Activated T-helper 2 cell treated with anti-CD3 and anti-CD28 coated beads, Interferon-gamma antibody, Interleukin-2, Interleukin-4, amounts not matched to agents 10 μg/mL and 5 μg/mL and 100 μg/mL, durations not matched to agents 14 hours and 24 hours and 36 hours (primary cell): ENCODE measurements at places on chromosomes 4 and X.

GRCh38 chr4:147736458-147736857 lies 4.6 kb downstream of the ARHGAP10 start:
- DNase-seq: no peak
- no peaks in the 10 kb centered on the region for H3K27me3 ChIP-seq
- H3K4me1 ChIP-seq: peaks cover 61% of the 10 kb centered on the region
- peaks cover 2% of the 10 kb centered on the region for H3K36me3 ChIP-seq

DNA sequence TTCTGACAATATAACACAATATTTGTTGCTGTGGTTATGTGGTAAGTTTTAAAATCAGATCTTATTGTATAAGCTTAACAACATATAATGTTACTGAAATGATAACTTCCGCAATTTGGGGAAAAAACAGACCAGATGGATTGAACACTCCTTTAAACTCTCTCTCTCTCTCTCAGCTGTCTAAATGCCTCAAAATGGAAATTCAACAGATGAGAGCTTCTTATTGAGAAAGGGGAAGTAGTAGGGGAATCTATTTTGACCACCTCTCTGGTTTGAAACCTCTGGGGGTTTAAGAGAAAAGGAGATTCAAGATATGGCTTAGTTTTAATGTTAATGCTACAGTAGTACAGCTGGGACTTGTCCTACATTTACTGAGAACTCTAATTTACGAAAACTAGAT lies 40.3 kb downstream of the DMD start:
- H3K27ac ChIP-seq: no peak overlapping the region
- H3K4me1 ChIP-seq: no peaks in the 10 kb centered on the region
- H3K36me3 ChIP-seq: no peaks in the 10 kb centered on the region
- DNase-seq: no peak
- H3K4me3 ChIP-seq: no peak overlapping the region
- no peaks in the 10 kb centered on the region for H3K27me3 ChIP-seq

DNA sequence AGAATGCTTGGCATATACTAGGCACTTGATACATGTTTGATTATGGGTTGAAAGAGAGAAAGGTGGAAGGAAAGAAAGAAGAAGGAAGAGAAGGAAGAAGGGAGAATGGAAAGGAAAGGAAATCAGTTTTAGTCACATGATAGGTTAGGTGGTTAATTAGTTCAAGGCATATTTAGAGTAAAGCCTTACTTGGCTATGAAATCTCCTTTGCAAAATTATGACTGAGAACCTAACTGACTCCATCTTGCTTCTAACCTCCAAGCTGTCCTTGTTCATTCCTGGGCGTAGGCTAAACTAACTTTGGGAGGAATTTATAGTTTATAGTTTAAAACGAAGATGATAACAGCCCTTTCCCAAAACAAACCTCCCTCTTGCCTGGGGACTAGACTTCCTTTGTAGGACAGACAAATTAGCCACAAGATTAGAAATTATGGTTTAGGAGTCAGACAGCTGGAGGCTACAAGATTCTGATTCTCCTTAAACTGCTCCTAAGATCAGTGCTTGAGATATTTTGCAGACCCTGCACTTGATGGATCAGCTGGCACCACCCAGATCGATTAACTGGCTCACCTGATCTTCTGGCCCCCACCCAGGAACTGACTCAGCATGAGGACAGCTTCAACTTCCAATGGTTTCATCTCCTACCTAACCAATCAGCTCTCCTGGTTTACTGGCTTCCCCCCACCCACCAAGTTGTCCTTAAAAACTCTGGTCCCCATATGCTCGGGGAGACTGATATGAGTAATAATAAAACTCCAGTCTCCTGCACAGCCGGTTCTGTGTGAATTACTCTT lies 55.0 kb downstream of the TXK start:
- no peak overlapping the region for H3K27ac ChIP-seq
- H3K4me1 ChIP-seq: peaks cover 9% of the 10 kb centered on the region
- DNase-seq: no peak

DNA sequence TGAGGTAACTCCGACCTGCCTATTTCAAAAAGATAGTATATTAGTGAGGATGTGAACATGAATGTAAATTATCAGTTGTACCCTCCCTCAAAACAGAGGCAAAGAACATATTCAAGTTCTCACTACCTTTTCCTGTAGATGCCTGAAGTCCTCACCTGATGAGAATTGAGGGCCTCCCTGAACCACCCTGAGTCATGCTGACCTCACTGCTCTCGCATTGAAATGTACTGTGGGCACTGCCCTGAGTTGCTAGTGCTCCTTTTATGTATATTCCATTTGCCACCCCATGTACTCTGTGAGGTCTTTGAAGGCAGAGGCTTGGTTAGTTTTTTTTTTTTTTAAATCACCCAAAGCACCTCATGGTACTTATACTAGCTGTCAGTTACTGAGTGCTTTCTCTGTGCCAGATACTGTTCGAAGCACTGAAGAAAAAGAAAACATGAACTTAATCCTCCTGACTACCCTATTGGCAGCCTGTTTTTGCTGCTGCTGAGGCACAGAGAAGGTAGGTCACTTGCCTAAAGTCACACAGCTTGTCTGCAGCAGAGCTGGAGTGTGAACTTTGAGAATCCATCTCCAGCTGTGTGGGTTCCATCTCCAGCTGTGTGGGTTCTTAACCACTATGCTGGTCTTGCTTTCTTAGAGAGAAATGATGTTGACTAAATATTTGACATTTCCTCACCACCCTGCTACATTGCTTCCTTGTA lies 253.1 kb upstream of the GPC4 start:
- H3K27me3 ChIP-seq: no peaks in the 10 kb centered on the region
- no peak overlapping the region for H3K27ac ChIP-seq
- no peak overlapping the region for H3K4me3 ChIP-seq
- H3K4me1 ChIP-seq: no peaks in the 10 kb centered on the region
- no peak for DNase-seq
- no peaks in the 10 kb centered on the region for H3K36me3 ChIP-seq

DNA sequence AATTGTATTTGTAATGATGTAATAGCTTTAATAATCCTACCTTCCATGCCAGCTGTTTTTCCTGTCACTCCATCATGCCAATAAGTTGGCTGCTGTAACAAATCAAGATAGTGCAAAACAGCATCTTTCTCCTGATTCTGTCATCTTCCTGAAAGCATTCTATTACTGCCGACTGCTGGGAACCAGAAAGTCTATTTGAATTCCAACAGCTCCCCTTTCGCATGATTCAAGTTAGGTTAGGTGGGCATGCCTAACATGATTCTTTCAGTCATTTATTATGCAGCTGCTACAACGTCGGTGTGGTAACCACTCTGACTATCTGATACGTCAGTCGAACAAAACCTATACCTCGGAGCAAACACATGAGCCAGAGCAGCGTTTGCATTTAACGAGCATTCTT lies 127.9 kb upstream of the DMD start:
- no peak overlapping the region for H3K4me3 ChIP-seq
- DNase-seq: no peak
- H3K27ac ChIP-seq: no peak overlapping the region
- H3K4me1 ChIP-seq: no peaks in the 10 kb centered on the region

DNA sequence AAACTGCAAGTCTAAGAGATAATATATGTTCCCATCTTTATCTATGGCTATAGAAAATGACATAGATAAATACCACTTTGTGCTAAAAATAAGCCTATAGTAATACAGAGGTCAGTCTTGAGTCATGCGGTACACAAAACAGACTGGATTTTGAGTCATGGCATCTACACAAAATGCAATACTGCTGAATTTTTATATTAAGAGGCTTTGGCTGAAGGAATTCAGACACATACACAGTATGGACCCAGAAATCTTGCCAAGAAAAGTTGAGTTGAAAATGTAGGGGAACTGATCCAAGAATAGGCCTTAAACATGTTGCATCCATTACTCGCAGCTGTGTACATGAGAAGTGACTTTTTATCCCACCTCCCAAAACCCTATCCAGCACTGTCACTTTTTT lies 184.4 kb downstream of the TENM3 start:
- no peaks in the 10 kb centered on the region for H3K4me1 ChIP-seq
- DNase-seq: no peak
- H3K27ac ChIP-seq: no peak overlapping the region
- H3K4me3 ChIP-seq: no peak overlapping the region
- H3K27me3 ChIP-seq: no peaks in the 10 kb centered on the region

- peaks cover 9% of the 10 kb centered on the region for H3K36me3 ChIP-seq
- H3K4me3 ChIP-seq: peak overlapping the region; percentile 51
- peaks cover 5% of the 10 kb centered on the region for H3K4me1 ChIP-seq
- no peak for DNase-seq
- no peaks in the 10 kb centered on the region for H3K27me3 ChIP-seq
Measured at GRCh38 chrX:154460326-154460725, 2.2 kb downstream of the PLXNA3 start.

GRCh38 chr4:138845054-138845453 lies 170.5 kb upstream of the NOCT start:
- H3K4me1 ChIP-seq: no peaks in the 10 kb centered on the region
- H3K36me3 ChIP-seq: no peaks in the 10 kb centered on the region
- peaks cover 4% of the 10 kb centered on the region for H3K27me3 ChIP-seq
- H3K27ac ChIP-seq: no peak overlapping the region
- no peak overlapping the region for H3K4me3 ChIP-seq

- H3K4me1 ChIP-seq: no peaks in the 10 kb centered on the region
- DNase-seq: no peak
- H3K36me3 ChIP-seq: no peaks in the 10 kb centered on the region
- no peak overlapping the region for H3K4me3 ChIP-seq
Measured at GRCh38 chrX:150314186-150314585, 48.9 kb upstream of the MAMLD1 start.

- no peaks in the 10 kb centered on the region for H3K4me1 ChIP-seq
- no peaks in the 10 kb centered on the region for H3K36me3 ChIP-seq
- H3K27ac ChIP-seq: no peak overlapping the region
- no peaks in the 10 kb centered on the region for H3K27me3 ChIP-seq
- no peak overlapping the region for H3K4me3 ChIP-seq
Measured at GRCh38 chr4:62342346-62342745, 1142.2 kb downstream of the ADGRL3 start.

- no peaks in the 10 kb centered on the region for H3K36me3 ChIP-seq
- peaks cover 4% of the 10 kb centered on the region for H3K27me3 ChIP-seq
- peaks cover 10% of the 10 kb centered on the region for H3K4me1 ChIP-seq
- no peak overlapping the region for H3K4me3 ChIP-seq
- no peak overlapping the region for H3K27ac ChIP-seq
Measured at GRCh38 chrX:40248822-40249221, 151.1 kb upstream of the BCOR start.

DNA sequence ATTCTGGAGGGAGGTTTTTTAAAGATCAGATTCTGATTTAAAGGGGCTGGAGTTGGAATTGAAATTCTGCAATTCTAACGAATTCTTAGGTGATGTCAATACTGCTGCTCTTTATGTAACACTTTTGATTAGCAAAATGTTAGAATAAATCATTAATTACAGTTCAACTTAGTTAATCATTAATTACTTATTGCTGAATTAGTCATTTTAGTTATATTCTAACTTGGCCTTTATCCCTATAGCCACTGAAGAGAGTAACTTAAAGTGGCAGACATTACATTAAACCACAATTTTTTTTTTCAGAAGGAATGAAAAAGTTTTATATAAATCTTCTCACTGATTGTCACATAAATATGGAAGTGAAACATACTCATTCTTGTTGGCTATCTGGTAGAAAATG lies 206.6 kb upstream of the ITM2A start:
- DNase-seq: no peak
- no peaks in the 10 kb centered on the region for H3K27me3 ChIP-seq
- no peak overlapping the region for H3K27ac ChIP-seq
- no peak overlapping the region for H3K4me3 ChIP-seq
- no peaks in the 10 kb centered on the region for H3K4me1 ChIP-seq

DNA sequence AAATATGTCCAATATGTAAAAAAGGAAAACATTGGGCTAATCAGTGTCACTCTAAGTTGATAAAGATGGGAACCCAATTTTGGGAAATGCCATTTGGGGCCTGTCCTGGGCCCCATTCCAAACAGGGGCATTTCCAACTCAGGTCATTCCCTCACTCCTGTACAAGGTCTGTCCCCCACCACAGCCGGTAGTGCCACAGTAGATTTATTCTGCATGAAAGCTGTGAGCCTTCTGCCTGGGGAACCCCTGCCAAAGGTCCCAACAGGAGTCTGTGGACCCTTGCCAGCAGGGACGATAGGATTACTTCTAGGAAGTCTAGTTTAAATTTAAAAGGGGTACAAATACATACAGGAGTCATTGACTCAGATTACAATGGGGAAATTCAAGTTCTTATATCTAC lies 317.6 kb upstream of the GNPDA2 start:
- H3K27me3 ChIP-seq: no peaks in the 10 kb centered on the region
- H3K4me3 ChIP-seq: no peak overlapping the region
- H3K27ac ChIP-seq: no peak overlapping the region
- DNase-seq: no peak
- no peaks in the 10 kb centered on the region for H3K36me3 ChIP-seq
- no peaks in the 10 kb centered on the region for H3K4me1 ChIP-seq

DNA sequence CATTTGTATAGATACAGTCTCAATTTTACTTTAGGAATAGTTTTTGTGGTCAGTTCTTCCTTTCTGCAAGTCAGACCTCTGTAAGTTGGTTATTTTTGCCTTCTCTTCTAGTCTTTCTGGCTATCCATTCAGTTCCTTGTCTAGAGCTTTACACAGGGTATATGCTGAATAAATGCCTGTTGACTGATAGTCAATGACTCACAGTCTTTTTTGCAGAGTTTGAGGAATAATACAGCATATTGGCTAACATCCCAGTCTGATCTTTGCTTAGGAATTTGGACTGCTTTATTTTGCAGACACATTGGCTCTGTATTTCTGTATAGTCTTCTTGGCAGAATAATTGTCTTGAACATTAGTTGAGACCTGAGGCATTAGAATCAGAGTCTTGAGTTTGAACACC lies 132.4 kb downstream of the MAGEC1 start:
- H3K36me3 ChIP-seq: no peaks in the 10 kb centered on the region
- no peaks in the 10 kb centered on the region for H3K4me1 ChIP-seq
- no peak overlapping the region for H3K27ac ChIP-seq
- no peak overlapping the region for H3K4me3 ChIP-seq
- no peak for DNase-seq
- H3K27me3 ChIP-seq: no peaks in the 10 kb centered on the region

- H3K4me1 ChIP-seq: no peaks in the 10 kb centered on the region
- H3K36me3 ChIP-seq: no peaks in the 10 kb centered on the region
- no peak overlapping the region for H3K4me3 ChIP-seq
- H3K27me3 ChIP-seq: peaks cover 7% of the 10 kb centered on the region
- no peak overlapping the region for H3K27ac ChIP-seq
Measured at GRCh38 chr4:53932796-53933610, 131.4 kb downstream of the CHIC2 start.

- H3K4me3 ChIP-seq: no peak overlapping the region
- DNase-seq: no peak
- H3K4me1 ChIP-seq: no peaks in the 10 kb centered on the region
- H3K36me3 ChIP-seq: no peaks in the 10 kb centered on the region
Measured at GRCh38 chrX:42188730-42189129, 265.4 kb upstream of the CASK start.

GRCh38 chr4:123536225-123536624 lies 139.6 kb downstream of the SPRY1 start:
- DNase-seq: no peak
- no peak overlapping the region for H3K4me3 ChIP-seq
- no peaks in the 10 kb centered on the region for H3K36me3 ChIP-seq
- H3K27ac ChIP-seq: no peak overlapping the region
- H3K27me3 ChIP-seq: peaks cover 2% of the 10 kb centered on the region
